ENCODE measurements at places on chromosomes 4 and X. TPM values are rescaled to one million over a fixed set of nuclear protein-coding genes. Genes with fewer than 3 reads are reported as not detected.

The KCNE5 gene
- polyA plus RNA-seq: 0.33 TPM

The HMGN5 gene
- 20.7 TPM for polyA plus RNA-seq

The CACNA1F gene
- 0.02 TPM for polyA plus RNA-seq

The STARD8 gene
- 0.91 TPM for polyA plus RNA-seq

The S100G gene
- not detected for polyA plus RNA-seq

The F11 gene
- polyA plus RNA-seq: not detected

The ATOH1 gene
- polyA plus RNA-seq: not detected

The LINC00632 gene
- polyA plus RNA-seq: 6.3 TPM

The KLB gene
- polyA plus RNA-seq: not detected

All from cardiac muscle cell (in vitro differentiated cells and primary cell).